ENCODE measurements at places on chromosomes 7 and 10.

GRCh38 chr10:14703631-14704001, 71.1 kb downstream of the FAM107B start:
- DNase-seq: no peak

DNA sequence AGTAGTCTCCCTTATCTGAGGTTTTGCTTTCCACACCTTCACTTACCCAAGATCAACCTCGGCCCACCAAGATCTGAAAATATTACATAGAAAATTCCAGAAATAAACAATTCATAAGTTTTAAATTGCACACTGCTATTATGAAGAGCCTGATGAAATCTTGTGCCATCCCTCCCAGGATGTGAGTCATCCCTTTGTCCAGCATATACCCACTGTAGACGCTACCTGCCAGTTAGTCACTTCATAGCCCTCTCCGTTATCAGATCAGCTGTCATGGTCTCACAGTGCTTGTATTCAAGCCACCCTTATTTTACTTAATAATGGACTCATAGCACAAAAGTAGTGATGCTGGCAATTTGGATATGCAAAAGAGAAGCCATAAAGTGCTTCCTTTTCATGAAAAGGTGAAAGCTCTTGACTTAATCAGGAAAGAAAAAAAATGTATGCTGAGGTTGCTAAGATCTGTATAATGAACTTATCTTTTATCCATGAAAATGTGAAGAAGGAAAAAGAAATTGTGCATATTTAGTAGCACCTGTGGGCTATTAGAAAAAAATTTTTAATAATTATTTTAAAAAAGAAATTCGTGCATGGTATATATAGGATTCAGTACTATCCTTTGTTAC, 9.8 kb upstream of the MRPS16 start:
- DNase-seq: peak; percentile 81

DNA sequence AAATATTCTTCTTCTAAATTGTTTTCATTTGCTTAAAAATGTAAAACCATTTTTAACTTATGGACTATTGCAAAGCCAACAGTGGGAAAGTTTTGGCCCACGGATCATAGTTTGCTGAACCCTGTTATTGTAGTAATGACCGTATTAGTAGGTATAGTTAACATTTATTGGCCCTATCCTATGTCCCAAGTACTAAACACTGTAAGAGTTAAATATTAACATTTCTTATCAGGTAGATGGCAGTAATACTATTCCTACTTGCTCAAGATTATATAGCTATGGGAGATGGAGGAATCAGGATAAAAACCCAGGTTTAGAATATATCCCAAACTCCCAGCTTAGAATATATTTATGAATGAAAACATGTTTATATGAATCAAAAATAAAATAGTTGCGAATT, 993.2 kb downstream of the SORCS3 start:
- DNase-seq: no peak

GRCh38 chr10:15658069-15658702, 61.5 kb downstream of the ITGA8 start:
- no peak for DNase-seq

DNA sequence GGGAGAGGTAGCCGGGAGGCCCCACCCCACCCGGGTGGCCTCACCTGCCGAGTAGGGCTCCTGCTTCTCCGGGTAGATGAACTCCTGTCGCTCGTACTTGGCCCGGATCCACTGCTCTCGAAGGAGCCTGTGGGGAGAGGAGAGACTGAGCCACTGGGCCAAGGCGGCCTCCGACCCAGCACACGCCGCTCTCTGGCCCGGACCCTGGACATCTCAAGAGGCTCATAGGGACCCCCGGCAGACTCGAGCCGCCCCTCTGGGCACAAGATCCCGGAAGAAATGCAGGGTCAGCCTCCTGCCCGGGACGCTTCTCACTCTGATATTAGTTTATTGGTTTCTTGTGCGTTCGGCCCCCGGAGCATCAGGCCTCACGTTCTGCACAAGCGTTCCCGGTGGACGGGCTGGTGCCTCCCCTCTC, 34.5 kb downstream of the ADAP1 start:
- no peak for DNase-seq

DNA sequence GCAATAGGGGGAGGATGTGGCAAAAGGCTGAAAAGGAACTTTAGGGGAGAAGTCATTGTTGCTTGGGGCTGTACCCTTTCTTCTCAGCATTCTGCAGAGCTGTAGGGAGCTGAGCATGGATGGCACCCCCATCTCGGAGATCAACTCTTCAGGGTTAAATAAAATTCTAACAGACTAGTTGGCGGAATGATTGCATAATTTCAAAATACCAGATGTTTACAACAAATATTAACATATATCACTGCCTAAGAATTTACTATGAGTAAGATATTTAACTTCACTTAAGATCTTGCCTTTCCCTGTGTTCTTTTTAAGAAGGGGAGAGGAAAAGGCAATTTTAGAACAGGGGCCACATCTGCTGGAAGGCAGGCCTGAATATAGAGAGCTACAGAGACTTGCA, 509 bp upstream of the OR2F1 start:
- DNase-seq: no peak

DNA sequence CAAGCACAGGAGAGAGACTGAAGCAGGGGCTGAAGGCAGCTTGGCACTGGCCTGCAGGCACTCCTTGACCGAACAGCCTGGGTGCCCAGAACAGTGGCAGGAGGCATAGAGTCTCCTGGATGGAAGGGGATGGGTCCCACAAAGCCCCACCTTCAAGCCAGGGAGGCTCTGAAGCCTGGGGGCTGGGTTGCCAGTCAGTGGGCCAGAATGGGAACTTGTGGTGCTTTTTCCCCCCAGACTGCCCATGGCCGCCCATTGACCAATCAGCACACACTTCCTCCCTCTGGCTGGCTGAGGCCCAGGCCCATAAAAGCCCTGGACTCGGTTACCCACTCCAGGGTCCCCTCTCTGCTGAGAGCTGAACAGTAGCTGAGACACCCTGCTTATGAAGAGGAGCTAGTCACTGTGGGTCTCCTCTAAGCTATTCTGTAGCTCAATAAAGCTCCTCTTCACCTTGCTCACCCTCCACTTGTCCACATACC, 109.6 kb downstream of the ELAPOR2 start:
- no peak for DNase-seq

GRCh38 chr7:91420606-91421005, 156.4 kb downstream of the FZD1 start:
- DNase-seq: no peak

GRCh38 chr7:33776788-33777187, 128.6 kb upstream of the BMPER start:
- DNase-seq: no peak

GRCh38 chr7:1999278-1999984, 233.3 kb downstream of the MAD1L1 start:
- no peak for DNase-seq

DNA sequence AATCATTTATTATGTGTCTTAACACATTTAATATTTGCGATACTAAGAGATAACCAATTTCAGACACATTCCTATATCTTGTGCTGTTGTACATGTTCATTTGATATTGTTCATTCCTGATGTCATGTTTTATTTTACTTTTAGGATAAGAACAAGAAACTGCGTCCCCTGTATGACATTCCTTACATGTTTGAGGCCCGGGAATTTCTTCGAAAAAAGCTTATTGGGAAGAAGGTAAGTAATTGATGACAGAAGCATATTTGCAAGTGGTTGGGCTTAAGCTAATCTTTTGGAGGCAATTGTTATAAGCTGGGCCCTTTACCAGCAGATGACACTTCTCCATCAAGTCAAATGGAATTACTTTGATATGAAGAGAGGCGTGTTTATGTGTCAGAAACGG, 155.3 kb downstream of the SND1 start:
- peak; percentile 52 for DNase-seq

DNA sequence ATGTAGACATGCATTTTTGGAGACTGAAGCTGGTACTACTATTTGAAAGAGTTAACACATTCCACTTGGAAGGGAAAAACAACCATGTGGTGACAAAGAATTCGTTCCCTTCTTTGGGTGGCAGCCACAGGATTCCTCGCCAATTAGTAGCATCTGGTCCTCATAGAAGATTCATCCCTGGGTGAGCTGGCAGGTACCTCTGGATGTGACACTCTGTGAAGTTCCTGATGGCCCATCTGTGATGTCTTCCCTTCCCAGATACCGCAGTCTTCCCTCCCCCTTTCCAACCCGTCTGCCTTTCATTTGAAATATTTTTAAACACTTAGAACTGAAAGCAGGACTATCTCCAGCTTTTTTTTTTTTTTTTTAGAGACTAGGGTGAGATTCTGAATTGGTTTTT, 569.5 kb downstream of the TYW1 start:
- peak; percentile 16 for DNase-seq

DNA sequence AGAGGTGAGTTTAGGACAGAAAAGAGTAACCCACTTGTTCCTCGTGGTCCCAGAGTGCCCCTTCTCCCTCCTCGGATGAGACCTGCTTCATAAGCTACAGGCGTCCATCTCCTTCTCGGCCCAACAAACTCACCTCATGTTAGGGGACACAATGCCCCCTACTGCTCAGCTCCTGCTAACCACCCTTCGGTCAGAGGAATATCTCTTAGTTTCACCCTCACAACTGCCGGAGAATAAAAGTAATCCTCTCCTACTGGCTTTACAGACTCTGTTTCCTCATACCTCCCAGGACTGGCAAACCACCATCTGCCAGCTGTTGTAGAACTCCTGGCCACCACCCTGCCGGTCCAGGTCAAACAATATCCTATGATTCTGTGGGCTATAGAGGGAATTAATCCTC, 3.2 kb downstream of the AKR1B15 start:
- DNase-seq: no peak

DNA sequence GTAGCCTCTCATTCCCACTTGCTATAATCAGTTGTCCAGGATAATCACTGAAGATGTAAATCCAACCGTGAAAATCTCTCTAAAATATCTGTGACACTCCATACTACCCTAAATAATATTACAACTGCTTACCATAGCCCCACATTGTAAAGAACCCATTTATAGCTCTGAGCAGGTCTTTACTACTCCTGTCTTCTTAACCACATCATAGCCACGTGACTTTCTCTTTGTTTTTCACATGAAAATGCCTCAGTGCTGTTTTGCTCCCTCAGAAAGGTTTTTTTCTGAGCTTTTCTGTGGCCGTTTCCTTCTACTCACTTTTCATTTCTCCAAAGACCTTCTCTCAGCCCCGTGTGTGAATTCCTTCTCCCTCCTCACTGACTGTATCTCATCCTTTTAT, 662.2 kb upstream of the ADARB2 start:
- DNase-seq: no peak

GRCh38 chr10:59315465-59315864, 46.9 kb downstream of the FAM13C start:
- no peak for DNase-seq

DNA sequence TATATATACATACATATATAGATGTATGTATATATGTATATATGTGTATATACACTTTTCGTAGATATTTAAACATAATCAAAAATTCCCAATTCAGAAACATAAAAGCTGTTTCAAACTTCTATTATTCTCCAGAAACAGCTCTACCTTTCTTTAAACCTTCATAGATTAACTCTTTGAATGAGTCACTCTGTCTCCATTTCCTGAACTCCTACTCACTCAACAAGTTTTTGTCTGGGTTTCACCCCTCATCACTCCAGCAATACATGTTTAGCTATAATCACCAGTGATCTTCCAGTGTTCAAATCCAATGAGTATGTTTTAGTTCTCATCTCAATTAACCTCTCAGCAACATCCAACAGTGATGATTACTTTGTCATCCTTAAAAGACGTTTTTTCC, 9.6 kb downstream of the DGKB start:
- no peak for DNase-seq

GRCh38 chr10:121270906-121271305, 327.3 kb downstream of the FGFR2 start:
- DNase-seq: no peak

DNA sequence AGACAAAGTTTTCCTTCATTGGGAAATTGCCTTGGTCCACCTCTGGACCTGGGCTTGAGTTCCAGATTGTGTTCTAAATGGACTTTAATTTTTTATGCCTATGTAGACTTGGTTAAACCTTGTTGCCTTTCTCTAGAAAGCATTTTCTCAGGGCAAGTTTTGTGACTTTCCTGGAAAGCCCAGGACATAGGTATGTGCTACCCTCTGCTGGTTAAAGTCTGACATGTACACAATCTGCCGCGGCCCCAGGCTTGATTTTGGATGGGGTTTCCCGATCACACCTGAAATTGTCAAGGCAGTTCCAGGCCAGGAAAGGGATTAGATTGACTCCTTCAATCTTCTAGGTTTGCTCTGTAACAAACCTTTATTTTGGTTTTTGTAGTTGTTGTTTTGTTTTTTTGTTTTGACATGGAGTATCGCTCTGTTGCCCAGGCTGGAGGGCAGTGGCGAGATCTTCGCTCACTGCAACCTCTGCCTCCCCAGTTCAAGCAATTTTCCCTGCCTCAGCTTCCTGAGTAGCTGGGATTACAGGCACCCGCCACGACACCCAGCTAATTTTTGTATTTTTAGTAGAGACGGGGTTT, 14.1 kb upstream of the AKR1B10 start:
- peak; percentile 50 for DNase-seq

- no peak for DNase-seq
These were observed 471.7 kb upstream of the GALNT17 start for GRCh38 chr7:70660154-70660818.

- no peak for DNase-seq
These were observed 109.2 kb downstream of the SND1 start for GRCh38 chr7:127761196-127761595.

DNA sequence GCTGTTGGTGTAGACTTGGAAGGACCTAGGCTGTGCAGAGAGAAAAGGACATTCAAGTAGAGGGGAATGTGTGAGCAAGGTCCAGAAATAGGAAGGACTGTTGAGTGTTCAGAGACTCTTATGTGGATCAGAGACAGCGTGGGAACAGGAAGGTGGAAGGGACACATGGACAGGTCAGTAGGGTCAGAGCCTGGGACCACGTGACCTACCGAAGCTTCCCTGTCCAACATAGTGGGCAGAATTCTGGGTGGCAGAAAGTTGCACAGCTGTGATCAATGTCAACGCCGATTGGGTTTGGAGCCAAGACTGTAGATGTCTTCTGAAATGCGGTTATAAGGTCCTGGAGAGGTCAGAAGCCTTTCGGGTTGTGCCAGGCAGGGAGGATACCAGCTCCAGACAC, 195.9 kb upstream of the MKI67 start:
- no peak for DNase-seq

- no peak for DNase-seq
These were observed 60.9 kb downstream of the TCERG1L start for GRCh38 chr10:131250454-131251145.

DNA sequence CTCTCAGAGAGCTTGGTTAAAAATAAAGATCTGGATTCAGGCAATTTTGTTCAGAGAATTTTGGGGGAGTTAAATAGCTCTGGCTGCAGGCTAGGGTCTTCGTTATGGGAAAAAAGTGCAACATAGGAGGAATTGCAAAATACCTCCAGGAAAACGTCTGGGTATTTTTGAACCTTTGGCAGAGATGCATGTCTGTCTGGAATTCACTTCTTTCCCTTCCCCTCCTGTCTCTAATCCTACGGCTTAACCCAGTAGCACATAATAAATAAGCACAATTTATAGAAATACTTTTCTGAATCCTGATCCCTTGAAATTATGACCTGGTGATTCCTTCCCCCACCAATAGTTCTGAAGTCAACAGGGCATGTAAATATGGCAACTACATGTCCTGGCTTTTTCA, 19.3 kb upstream of the NUP205 start:
- DNase-seq: no peak

Data from fibroblast of skin of scalp (primary cell).